ENCODE measurements at places on chromosomes 1 and 21.

GRCh38 chr1:240976685-240977084 is 364.7 kb upstream of the GREM2 start:
- no peak for DNase-seq

- no peak for DNase-seq
These were observed 21.1 kb upstream of the ETS2 start for GRCh38 chr21:38784458-38785266.

GRCh38 chr1:201505503-201505890 is 1.4 kb downstream of the CSRP1 start:
- DNase-seq = no peak

DNA sequence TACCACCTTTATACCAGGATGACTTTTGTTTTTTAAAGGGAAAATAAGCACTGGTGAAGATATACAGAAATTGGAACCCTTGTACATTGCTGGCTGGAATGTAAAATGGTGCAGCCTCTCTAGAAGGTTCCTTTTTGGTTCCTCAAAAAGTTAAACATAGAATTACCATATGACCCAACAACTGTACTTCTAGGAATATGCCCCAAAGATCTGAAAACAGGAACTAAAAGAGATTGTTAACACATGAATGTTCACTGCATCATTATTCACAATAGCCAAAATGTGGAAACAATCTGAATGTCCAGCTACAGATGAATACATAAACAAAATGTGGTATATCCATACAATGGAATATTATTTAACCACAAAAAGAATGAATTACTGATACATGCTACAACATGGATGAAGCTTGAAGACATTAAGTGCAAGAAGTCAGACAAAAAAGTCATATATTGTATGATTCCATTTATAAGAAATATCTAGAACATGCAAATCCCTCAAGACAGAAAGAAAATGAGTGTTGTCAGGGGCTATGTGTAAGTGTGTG is 84.9 kb upstream of the DMRTA2 start:
- DNase-seq = no peak

- DNase-seq = no peak
These were observed 19.5 kb downstream of the HLCS start for GRCh38 chr21:36946949-36947356.

- no peak for DNase-seq
These were observed 36.8 kb upstream of the GALNT2 start for GRCh38 chr1:230030122-230030821.

- DNase-seq = no peak
These were observed 2.0 kb upstream of the RCC2 start for GRCh38 chr1:17441265-17441992.
